ENCODE measurements at places on chromosomes 3 and 15. TPM values are rescaled to one million over a fixed set of nuclear protein-coding genes. Genes with fewer than 3 reads are reported as not detected.

- no peak for DNase-seq
These were observed 253.6 kb downstream of the OPA1 start for GRCh38 chr3:193846569-193846968.

DNA sequence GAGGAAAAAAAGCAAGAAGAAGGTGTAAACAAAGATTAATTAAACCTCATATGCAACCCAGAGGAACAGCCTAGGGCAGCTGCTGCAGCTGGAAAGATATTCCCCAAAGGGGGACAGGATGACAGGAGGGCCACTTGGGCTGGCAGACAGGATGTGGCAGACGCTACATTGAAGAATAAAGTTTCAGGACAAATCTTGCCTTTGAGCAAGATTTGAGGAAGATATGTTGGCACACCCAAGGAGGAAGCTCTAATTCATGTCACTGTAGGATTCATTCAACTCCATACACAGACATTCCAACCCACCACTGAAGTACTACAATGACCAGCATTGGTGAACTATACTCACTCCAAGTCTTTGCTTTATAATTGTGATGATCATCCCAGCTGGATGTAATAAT, 504.0 kb downstream of the SHQ1 start:
- no peak for DNase-seq

The CD96 gene
- 0.28 TPM for total RNA-seq

DNA sequence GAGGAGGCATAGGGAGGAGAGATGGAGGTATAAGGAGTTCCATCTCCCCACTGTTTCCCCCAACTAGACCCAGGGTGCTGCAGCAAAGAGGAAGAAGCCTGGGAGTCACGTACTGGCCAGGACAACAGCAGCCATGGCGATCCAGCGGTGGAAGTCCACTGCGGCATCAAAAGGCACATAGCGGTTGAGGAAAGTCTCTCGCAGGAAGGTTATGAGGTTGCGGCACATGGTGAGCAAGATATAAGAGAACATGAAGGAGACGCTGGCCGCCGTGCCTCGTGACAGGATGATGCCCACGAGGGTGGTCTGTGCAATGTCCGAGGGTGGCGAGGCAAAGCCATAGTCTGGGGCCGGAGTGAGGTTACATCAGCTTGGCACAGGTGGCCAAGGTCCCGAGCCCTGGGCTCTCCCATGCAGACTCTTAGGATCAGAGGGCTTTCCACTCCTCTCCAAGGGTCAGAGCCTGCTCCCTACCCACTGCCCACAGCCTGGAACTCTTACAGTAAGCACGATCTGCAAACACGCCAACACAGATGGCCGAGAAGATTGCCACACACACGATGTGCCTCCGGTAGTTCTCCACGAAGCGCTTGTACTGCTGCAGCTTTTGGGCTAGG, 14.3 kb downstream of the DUOX2 start:
- no peak for DNase-seq

The SLC30A4 gene
- total RNA-seq, result 4.7 TPM

DNA sequence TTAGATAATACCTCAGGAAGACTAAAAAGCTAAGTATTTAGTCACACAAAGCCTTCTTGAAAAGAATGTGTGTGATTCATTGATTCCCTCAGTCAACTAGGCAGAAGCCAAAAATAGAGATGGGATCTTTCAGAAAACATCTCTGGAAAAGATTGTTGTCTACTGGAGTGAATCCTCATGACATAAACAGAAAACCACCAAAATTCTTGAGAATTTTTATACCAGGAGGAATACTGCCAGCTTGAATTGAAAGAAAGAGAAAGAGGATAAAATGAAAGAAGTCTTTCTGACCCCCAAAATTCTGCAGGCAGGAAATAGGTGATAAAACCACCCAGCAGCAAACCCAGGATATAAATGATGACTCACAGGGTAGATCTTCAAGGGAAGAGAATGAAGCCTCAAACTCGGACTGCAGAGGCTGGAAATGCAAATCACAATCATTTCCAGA, 363.1 kb upstream of the PLSCR5 start:
- no peak for DNase-seq

GRCh38 chr3:10783360-10784351, 32.4 kb upstream of the SLC6A11 start:
- DNase-seq, result no peak

The ALS2CL gene
- total RNA-seq, result 25.4 TPM

DNA sequence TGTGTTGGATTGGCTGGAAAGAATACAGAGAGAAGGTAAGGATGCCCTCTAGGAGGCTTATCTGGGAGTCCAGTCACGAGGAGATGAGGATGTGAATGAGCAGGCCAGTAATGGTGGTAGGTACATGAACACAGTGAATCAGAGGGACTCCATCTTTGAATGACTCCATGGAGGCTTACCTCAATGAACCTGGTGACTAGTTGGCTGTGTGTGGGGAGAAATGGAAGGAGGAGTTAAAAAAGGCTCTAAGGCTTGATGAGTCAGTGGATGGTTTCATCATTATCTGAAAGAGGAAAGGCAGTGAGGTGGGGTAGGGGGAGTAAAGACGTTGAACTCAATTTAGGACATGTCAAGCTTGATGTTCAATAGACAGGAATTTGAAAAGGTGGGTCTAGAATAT, 61.1 kb downstream of the KCNAB1 start:
- DNase-seq, result no peak

- no peak for DNase-seq
These were observed 223.8 kb upstream of the PRICKLE2 start for GRCh38 chr3:64449026-64449425.

GRCh38 chr3:67517781-67518180, 136.6 kb downstream of the SUCLG2 start:
- no peak for DNase-seq

The TNFAIP8L3 gene
- total RNA-seq, result 2.4 TPM

DNA sequence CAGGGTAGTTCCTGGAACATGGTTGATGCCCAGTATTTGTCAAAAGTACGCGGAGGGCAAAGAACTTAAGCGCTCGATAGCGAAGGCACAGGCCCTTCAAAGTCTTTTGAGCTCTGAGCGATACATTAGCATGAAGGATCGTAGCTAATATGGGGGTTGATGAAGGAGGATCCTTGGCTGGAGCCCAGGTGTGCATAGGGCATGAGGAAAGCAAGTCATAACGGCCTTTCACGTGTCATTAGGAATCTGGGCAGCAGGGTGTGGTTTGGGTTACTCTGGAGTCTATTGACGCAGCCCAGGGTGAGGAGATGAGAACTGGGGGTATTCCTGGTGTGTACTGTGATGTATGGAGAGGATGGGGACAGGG, 31.7 kb downstream of the SPINK8 start:
- DNase-seq, result peak; percentile 23

DNA sequence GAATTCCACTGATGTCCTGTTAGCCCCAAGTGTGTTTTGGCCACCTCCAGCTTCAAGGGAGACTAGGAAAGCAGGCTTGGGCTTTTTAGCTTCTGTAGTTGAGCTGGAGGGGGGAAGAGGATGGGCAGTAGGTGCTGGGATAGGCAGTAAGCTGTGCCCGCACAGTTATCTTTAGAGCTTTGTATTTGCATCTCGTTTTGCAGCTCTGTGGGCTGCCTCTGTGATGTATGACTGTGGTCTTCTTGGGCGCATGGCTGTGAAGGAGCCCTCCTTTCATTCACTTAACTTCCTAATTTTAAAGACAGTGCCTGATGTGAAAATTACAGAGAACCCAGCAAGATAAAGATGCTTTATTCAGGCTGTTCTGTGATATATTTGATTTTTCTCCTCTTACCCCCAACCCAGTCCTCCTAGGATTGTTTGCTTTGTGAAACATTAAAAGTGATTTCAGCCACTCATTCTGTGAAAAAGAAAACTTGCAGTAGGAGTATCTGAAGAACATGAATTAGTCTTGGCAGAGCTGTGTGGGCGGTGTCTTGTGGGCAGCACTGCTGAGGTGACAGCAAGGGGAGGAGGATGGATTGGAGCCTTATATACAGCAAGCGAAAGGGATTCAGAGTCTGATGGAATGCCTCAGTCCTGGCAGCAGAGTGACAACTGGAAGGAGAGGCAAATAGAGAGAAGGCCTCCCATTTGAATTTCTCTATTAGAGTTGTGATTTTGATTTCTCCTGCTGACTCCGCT, 74.3 kb downstream of the LARS2 start:
- no peak for DNase-seq

Measured in heart left ventricle (tissue), 16 donors.